HT1080 (cell line): ENCODE measurements at places on chromosomes 7 and 10. TPM values are rescaled to one million over a fixed set of nuclear protein-coding genes. Genes with fewer than 3 reads are reported as not detected.

- DNase-seq: no peak
These were observed 41.7 kb upstream of the DUSP5 start for GRCh38 chr10:110456046-110456445.

GRCh38 chr7:21367537-21367936 lies 60.3 kb upstream of the SP4 start:
- DNase-seq: no peak

DNA sequence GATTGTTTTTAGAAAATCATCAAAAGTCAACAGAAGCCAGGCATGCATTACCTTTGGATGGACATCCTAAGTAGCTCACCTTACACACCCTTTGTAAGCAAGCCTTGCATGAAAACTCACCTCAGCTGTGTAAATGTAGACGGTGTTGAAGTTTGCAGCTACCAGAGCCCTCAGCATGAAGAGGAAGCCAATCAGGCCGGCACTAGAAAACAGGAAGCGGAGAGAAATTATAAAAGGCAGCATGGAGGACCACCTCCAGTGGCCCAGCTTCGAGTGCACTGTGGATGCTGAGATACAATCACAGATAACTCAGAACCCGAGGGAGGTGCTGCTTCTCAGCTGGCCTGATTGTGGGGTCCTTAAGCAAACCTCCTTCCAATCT lies 75.3 kb downstream of the SVOPL start:
- no peak for DNase-seq

DNA sequence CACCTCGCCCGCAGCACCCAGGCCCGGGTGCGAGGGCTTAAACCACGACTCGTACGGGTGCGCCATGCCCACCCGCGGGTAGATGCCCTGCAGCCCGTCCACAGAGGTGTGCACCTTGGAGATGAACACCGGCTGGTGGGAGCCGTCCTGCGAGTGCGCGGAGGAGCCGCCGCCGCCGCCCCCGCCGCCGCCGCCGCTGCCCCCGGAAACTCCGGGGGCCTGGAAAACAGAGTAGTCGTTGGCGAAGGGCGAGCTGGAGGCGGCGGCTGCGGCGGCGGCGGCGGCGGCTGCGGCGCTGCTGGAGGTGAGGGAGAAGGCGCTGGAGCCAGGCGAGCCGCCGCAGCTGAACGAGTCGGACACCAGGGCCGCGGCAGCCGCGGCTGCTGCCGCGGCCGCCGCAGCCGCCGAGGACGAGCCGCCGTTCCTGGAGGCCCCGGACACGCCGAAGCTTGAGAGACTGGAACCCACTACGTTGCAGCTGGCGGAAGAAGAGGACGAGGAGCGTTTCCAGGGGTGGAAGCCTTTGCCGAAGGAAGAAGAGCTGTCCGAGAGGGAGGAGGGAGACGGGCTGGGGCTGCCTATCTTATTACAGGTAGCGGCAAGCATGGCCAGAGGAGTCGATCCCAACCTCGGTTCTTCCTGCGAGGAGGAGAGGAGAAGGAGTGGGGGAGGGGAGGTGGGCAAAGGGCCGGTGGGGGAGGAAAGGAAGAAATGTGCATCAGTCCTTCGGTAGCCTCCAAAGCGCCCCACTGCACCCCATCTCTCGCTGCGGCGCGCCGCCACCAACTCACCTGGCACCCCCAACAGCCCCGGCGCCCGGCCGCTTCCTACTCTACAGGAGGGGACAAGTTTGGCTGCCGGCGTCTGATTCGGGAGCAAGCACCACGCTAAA lies 1.3 kb downstream of the SP8 start:
- no peak for DNase-seq

GRCh38 chr10:112247791-112248190 lies 35.4 kb upstream of the TECTB start:
- DNase-seq: no peak

DNA sequence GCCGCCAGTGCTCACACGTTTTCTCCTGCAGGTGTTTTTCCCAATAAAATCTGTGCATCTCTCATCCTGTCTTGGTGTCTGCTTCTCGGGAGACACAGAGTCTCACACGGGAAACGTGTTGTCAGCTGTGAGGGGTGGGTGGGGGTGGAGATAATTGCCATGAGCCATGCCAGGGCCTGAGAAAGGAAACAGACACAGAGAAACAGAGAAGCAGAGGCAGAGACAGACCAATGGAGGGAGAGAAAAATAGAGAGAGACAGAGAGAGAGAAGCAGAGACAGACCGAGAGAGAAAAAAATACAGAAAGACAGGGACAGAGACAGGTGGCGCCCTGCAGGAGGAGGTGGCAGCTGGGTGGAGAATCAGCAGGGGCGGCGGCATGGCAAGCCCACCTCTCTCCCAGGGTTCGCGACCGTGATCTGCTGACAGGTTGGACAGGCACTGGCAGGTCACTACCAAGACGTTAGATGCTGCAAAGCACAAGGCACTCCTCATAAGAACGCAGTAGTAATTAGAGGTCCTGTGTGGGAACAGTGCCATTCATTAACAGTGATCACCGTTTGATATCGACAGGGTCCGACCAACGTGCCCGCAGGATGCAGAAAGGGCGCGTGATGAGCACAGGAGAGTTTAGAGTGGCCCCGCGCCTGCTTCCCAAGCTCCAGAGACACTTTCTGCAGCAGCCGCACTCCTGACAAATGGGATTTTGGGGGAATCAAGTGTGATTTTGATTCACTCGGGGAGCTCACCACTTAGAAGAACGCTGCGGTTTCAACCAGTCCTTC lies 70.5 kb upstream of the INSIG1 start:
- DNase-seq: no peak

- no peak for DNase-seq
These were observed 57.5 kb downstream of the COL17A1 start for GRCh38 chr10:104028146-104028545.

DNA sequence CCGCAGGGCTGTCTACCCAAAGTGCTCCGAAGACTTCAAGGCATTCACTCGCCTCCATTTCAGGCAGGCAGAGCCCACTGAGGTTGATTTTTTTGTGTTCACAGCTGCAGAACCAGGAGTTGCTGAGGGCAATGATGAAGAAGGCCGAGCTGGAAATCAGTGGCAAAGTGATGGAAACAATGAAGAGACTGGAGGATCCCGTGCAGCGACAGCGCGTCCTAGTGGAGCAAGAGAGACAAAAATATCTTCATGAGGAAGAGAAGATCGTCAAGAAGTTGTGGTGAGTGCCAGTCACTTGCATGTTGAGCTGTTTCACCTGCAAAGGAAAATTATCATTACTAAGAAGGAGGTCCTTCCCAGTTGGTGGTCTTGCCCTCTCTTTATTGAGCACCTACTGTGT lies 210.5 kb downstream of the ARHGAP21 start:
- DNase-seq: peak; percentile 23

DNA sequence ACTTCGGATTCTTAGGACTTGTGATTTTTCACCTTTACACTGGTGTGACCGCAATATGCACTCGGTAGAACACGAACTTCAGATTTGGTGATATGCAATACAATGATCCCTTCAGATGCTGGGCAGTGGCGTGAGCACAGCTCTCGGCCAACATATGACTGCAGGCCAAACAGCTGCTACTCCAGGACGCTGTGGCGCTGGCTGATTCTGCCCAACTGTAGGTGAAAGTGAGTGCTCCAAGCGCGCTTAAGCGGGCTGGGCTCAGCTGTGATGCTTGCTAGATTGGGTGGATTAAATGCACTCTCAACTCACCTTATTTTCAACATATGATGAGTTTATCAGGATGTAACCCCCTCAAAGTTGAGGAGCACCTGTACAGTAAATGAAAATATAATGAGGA lies 137.6 kb upstream of the RET start:
- DNase-seq: no peak

DNA sequence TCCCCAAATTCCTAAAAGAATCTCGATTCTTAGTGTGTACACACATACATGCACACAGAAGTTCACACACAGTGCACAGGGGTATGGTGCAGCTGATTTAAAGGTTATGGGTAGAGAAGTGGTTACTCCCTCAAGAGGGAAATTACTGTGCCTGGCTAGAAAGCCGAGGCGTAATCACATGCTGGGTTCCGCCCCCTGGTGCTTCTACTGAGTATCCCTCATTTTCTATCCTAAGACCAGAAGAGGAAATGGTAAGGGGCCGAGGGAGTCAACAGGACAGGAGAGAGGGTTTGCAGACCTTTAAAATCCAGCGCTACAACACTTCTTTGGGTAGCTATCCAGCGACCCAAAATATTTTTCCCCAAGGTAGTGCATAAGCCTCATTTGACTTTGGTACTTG lies 147.3 kb upstream of the TMEM196 start:
- no peak for DNase-seq

DNA sequence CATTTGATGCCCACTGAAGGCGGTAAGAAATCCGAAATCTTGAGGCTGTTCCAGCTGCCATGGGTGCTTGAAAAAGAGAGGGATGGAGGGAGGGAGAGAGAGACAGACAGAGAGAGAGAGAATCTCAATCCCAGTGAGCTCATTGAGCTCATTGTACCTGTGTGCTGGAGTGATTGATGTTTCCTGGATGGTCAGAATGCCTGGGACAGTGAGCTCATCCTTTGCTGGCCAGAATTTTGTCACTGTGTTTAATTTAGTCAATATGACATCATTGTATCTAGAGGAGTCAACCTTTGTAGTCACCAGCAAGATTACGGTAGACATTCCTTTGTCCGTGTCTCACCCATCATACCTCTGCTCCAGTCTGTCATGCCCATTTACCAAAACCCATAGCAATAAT lies 625.4 kb upstream of the POM121L12 start:
- peak; percentile 35 for DNase-seq

- no peak for DNase-seq
These were observed 98.6 kb upstream of the MDFIC start for GRCh38 chr7:114823290-114823689.

DNA sequence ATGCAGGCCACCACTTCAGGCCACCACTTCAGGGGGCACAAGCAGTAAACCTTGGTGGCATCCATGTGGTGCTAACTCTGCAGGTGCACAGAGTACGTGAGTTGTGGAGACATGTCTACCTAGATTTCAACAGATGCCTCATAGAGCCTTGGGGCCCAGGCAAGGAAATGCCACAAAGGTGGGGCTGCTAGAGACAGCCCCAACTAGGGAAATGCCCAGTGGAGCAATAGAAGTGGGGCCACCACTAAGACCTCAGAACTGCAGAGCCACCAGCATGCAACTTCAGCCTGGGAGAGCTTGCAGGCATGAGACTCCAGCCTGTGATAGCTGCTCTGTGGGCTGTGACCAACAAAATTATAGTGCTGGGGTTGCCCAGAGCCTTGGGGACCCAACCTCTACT lies 107.6 kb downstream of the DNAJC1 start:
- no peak for DNase-seq

DNA sequence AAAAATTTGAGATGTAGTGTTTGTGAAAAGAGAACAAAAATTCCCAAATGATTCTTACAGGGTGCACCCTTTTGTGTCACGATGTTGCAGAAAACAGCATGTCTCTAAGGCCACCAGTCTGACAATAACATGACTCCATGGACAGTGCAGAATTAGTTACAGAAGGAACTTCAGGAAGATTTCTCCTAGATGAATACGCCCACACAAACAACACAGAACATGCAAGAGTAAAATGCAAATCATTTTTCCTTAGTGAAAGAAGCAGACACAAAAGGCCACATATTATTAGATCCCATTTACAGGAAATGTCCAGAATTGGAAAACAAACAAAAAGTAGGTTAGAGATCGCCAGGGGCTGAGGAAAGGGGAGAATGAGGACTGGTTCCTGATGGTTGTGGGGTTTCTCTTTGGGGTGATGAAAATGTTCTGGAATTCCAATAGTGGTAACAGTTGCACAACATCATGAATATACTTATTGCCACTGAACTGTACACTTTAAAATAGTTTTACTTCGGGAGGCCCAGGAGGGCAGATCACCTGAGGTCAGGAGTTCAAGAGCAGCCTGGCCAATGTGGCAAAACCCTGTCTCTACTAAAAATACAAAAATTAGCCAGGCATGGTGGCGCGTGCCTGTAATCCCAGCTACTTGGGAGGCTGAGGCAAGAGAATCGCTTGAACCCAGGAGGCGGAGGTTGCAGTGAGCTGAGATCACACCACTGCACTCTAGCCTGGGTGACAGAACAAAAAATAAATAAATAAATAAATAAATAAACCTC lies 10.2 kb downstream of the ZC3HAV1 start:
- no peak for DNase-seq

The EXOSC1 gene
- total RNA-seq: 73.4 and 78.3 TPM in 2 replicates

The BHLHA15 gene
- not detected in 2 replicates for total RNA-seq

The C10orf53 gene
- total RNA-seq: not detected in 2 replicates

The HOXA6 gene
- total RNA-seq: 3.6 and 4.5 TPM in 2 replicates

The SYNPO2L gene
- total RNA-seq: 0.11 TPM in 1 of 2 replicates, not detected in the other

The STRIP2 gene
- 14.3 and 15.2 TPM in 2 replicates for total RNA-seq

The UBE2D1 gene
- total RNA-seq: 12.1 and 18.2 TPM in 2 replicates
